ENCODE measurements at places on chromosomes 12 and 14.
A peak's percentile ranks its signal among the peaks of the same experiment; 100 is the strongest.

- no peak for DNase-seq
Observed at GRCh38 chr12:12941450-12942350, 10.3 kb downstream of the GPRC5D start.

- no peak for DNase-seq
Observed at GRCh38 chr12:132213359-132214160, 69.3 kb downstream of the NOC4L start.

DNA sequence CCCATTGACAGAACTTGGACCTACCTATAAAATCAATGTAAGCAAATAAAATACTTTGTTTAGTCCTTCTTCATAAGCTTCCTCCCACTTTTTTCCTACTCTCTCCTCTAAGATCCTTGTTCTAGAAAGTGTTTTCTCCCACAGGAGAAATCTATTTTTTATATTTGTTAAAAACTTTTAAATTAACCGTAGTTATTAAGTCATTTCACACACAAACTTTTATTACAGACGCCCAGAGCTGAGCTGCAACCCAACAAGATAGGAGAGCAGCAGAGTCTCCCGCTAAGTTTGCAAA lies 27.7 kb downstream of the DAD1 start:
- DNase-seq: no peak

GRCh38 chr14:21070610-21071224 lies 613 bp downstream of the ARHGEF40 start:
- DNase-seq: no peak

DNA sequence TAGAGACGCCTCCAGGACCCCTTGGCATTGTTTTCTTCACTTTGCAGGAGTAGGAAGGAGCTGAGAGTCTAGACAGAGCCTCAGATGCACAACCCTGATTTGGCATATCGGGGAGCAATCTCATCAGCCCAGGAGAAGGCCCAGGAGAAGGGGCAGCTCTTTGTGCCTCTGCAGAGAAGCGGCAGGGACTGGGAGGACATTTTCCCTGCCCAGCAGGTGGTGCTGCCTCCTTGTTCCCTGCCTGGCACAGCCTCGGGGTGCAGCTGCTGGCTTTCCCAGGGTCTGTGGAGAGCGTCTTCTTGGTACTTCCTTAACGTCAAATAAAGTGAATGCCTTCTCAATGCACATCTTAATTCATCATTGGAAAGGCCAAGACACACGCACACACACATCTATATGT lies 419.5 kb downstream of the TMEM121 start:
- no peak for DNase-seq

DNA sequence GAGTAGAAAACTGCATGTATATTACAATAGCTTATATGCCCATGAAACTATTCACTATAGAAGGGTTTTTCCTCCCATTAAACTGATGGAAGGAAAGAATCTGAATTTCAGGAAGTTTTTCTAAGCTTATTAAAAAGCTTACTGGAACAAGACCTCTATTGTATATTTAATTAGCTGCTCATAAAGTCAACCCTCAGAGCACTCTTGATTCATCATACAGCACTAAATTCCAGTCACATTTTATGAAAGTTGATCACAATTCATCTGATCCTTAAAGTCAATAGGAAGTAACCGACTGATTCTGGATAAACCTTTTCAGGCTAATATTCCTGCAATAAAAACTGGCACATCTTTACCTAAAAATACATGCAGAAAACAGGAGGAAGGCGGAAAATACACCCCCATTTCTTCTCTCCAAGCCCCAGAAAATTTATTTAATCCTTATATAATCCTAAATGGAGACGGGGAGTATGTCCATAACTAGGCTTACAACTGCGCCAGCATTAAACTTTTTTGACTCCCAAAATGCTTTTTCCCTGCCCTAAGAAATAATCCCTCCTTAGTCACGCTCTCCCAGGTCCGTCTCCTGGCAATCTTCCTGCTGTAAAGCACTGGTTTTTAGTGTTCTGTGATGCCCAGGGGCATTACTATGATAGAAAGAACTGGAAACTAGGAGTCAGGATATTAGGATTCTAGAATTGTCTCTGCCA lies 35.3 kb downstream of the DICER1 start:
- DNase-seq: no peak

GRCh38 chr14:53519137-53519536 lies 366.0 kb upstream of the DDHD1 start:
- no peak for DNase-seq

- DNase-seq: no peak
Observed at GRCh38 chr14:78829274-78829673, 659.1 kb downstream of the NRXN3 start.

DNA sequence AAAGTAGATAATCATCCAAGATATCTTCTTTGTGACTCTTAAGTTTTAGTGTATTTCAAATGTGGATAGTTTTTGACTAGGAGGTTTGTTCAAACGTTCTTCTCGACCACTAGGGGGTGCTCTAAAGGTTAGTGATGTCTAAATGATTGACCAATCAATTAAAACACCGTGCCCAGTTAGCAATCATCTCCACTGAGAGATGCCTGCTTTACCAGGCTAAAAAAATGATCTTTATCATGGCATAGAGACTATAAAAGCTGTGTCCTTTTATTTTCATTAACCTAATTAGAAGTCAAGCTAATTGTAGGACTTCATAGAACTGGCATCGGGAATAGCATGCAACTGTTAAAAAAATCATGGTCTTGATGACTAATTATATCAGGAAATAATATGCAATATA lies 153.9 kb downstream of the PRKCH start:
- DNase-seq: no peak

DNA sequence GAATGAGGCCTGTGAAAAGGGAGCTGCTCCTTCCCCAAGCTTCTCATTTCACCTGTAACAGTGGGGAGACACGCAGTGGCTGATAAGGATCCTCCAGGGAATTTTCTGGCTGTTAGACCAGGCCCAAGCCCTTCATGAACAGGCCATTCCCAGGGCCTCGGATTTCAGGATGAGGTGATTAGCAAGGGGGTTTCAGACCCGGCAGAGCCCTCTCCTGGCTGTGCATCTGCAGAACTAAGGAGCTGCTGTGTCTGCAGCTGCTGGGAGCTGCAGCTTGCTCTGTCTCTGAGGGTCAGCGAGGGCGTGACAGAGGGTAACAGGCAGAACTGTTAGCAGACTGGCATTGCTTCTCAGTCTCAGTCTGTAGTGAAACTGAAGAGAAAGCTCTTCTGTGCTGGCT lies 110.4 kb downstream of the KCNA5 start:
- no peak for DNase-seq

DNA sequence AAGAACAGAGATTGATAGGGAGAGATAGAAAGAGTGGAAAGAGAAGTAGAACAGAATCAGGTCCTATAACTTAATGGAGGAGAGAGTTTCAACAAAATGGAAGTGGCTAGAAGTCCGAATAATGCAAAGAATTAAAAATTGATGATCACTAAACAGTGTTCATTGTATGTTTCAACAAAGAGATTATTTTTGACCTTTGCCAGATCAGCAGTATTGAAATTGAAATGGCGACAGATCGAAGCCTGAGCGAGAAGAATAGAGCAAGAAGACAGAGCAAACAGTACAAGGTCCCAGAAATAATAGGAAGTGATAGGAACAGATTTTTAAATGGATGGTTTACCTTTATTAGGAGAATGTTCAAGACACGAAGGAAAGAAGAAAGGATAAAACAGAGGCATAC lies 1012.8 kb upstream of the FBXO33 start:
- no peak for DNase-seq

DNA sequence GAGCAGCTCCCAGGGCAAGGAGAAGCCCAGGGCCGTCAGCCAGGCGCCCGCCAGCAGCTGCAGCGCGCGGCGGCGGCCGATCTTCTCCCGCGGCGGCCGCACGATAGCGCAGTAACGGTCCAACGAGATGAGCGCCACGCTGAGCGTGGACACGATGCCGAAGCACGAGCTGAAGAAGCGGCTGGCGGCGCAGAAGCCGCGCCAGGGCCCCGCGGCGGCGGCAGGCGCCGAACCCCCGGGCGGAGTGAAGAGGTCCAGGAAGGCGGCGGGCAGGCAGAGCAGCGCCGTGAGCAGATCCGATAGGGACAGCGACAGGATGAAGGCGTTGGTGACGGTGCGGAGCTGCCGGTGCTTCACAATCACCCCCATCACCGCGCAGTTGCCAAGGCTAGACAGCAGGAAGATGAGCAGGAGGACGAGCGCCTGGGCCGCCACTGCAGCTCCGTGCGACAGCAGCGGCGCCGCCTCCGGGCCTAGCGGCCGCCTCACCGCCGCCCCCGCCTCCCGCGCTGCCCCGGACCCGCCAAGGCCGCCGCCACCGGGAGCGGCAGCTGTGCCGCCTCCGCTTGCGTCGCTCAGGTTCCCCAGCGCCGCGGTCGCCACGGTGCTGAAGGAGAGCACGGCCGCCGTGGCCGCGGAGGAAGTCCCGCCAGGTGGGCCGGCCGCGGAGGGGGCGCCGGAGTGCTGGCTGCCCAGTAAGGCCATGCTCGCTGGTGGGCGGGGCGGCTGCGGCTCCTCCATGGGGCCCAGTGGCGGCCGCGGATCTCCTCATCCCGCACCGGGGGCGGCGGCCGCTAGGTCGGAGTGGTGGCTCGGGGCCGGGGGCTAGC lies 479 bp downstream of the GPR135 start:
- DNase-seq: peak; percentile 31

DNA sequence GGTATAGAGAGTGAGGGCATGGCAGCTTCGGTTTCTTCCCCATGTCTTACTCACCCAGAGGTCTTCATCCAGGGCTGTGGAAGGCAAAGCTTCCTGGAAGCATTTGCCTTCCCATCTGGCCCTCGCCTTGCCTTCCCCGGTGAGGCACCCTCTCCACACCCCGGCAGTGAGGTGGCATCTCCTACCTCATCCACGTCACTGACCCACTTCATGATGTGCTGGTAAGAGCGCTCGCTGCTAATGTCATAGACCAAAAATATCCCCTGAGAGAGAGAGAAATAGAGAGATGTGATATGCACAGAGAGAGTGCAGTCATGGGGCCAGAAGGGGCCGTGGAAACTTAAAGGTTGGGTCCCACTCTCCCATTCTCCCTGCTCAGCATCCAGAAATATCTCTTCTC lies 8.3 kb upstream of the GPX2 start:
- DNase-seq: no peak

DNA sequence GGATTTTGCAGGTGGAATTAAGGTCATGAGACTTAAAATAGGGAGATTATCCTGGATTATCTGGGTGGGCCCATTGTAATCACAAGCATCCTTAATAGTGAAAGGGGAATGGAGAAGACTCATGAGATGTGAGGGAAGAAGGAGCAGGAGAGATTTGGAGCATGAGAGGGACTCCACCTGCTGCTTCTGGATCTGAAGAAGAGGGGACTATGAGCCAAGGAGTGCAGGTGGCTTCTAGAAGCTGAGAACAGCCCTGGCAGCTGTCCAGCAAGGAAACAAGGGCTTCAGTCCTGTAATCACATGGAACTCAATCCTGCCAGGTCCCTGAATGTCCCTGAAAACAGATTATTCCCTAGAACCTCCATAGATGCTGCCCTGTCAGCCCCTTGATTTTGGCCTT lies 67.8 kb downstream of the PELI2 start:
- DNase-seq: no peak

DNA sequence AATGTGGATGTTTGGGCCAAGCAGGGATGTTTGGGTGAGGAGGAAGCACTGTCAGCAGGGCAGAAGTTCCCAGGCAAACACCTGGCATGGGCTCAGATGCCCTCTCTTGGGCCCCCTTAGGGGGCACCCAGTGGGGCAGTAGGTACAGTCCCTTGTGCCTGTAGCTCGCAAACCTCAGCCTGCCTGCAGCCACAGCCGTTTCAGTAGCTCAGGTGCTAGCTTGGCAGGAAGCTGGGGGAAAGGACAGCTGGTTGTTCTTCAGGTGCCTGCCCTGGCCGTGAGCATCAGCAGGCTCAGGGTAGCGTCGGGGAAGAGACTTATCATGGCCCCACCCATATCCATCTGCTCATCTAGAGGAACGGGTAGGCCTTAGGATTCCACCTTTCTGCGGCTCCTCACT lies 67.5 kb downstream of the B4GALNT3 start:
- DNase-seq: no peak

DNA sequence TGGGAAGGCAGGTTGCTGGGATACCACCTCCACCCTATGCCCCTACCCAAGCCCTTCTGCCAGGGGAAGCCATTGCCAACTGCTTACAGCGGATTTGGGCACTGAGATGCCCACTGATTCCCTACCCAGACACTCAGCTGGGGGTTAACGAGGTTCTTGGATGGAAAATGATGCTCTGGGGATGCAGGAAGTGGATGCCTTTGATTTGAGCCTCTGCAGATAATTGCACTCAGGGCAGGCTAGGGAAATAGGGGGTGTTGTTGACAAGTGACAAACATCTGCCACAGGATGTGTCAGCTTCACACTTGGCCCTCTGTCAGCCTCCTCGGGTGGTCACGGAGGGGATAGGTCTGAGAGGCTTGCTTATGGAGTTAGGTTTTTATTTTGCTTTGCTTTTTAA lies 57.4 kb downstream of the RPH3A start:
- DNase-seq: no peak

- DNase-seq: no peak
Observed at GRCh38 chr14:100898935-100899883, 4.3 kb downstream of the RTL1 start.

- no peak for DNase-seq
Observed at GRCh38 chr12:25585021-25585523, 32.0 kb upstream of the LMNTD1 start.

DNA sequence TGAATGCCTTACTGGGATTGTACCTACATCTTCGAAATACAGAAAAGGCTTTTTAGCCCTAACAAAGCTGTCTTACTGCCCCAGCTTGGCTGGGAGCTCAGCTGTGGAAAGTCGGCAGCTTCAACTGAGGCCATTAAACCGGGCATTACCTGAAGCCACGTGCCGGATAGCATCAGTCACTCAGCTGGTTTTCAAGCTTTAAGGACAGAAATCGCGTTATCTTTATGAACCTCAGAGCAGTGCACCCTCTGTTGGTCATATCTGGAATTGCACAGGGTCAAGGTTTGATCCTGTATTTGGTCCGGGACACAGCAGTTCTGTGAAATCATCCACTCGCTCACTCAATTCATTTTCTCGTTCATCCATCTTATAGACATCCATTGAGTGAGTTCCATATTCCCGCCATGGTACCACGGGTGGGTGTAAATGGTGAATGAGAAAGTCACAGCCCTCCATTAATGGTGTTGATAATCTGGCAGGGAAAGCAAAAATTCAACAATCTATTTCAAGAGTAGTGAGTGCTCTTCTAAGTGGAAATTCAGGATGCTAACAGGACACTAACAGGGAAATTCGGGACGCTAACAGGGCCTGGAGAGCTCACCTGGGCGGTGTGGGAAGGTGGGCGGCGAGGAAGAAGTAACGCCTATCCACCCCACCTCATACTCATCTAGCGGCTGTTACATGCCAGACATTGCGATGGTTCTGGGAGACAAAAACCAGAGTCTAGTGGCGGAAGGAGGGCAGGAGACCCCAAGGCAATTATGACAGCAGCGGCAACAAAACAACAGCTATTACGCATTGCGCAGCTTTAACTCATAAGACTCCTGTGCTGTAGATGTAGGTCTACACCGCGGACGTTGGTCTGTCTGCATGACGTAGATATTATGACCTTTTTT lies 60.6 kb upstream of the TCL1A start:
- peak; percentile 12 for DNase-seq

GRCh38 chr12:121776190-121777098 lies 17.0 kb downstream of the RHOF start:
- DNase-seq: peak; percentile 76
